ENCODE measurements at places on chromosomes 11 and 22. TPM values are rescaled to one million over a fixed set of nuclear protein-coding genes. Genes with fewer than 3 reads are reported as not detected.

- DNase-seq, result no peak
Observed at GRCh38 chr11:100716838-100717237, 29.8 kb downstream of the ARHGAP42 start.

DNA sequence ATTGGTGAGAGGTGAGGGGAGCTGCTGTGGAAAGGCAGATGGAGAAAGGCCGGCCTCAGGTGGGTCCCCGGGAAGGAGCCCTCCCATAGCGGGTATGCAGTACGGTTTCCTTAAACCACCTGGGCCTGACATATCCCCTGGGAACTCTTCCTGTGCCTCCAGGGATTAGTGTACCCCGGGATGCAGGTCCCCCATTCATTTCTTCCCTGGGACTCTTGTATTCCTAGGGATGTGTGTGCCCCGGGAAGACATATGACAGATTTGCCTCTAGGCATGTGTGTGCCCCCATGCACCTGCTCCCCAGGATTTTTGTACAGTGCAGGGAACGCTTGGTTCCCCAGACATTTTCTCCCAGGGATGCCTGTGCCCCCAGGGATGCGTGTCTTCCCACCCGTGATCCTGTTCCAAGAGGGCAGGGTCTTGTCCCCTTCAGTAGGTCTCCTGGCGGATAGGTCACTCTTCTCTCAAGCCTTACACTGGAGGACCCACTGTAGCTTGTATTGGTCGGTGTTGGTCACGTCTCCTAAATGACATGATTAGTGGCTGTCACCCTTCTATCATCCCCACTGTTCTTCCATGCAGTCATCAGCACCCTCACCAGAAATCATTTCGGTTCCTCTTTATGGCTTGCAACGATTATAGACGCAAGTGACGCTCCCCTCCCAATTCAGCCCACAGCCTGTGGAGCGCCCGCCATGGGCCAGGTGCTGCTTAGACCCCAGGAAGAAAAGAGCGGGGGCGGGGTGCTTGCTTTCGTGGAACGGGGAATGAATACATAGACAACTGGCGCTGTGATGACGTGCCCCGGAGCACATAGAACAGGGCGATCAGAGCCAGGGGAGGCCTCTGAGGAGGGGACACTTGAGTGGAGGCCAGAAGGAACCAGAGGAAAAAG is 1.3 kb downstream of the PARVB start:
- no peak for DNase-seq

GRCh38 chr11:953512-953911 is 27.8 kb downstream of the AP2A2 start:
- DNase-seq, result no peak

- no peak for DNase-seq
Observed at GRCh38 chr11:894575-895201, 15.9 kb downstream of the CHID1 start.

DNA sequence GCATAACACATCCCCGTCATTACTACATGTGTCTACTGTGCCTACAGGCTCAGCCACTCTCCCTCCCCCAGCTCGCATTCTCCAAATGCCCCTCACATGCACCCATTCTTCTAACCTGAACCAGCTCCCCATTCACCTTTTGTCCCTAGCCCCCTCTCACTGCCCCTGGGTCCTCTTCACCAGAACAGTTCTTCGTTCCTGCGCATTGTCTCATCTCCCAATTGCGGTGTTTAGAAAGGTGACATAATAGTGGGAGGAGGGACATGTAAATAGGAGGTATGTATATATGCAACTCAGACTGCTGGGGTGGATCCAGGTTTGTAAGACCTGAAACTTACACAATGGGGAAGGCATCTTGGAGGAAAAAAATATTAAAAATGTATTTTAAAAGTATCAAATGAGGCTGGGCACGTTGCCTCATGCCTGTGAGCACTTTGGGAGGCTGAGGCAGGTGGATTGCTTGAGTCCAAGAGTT is 4.7 kb upstream of the VSIG2 start:
- no peak for DNase-seq

- DNase-seq, result no peak
Observed at GRCh38 chr22:47051441-47052071, 289.1 kb downstream of the TBC1D22A start.

- no peak for DNase-seq
Observed at GRCh38 chr22:42202669-42203068, 67.8 kb downstream of the TCF20 start.

DNA sequence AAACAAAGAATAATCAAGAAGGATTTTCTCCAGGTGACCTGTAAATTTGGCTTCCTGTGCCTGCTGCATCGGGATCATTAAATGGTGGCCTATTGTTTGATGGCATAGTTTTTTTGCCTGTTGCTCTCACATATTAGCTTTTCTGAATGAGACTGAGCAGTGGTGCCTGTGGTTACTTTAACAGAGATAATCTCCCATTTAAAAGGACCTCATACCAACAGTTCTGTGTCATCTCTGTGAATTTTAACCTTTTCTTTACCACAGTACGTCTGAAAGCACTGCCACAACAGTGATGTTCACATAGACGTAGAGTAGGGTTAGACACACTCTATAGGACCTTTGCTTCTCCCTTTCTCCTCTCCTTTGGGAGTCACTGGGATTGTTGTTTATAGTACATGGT is 22.9 kb upstream of the RCE1 start:
- DNase-seq, result no peak

DNA sequence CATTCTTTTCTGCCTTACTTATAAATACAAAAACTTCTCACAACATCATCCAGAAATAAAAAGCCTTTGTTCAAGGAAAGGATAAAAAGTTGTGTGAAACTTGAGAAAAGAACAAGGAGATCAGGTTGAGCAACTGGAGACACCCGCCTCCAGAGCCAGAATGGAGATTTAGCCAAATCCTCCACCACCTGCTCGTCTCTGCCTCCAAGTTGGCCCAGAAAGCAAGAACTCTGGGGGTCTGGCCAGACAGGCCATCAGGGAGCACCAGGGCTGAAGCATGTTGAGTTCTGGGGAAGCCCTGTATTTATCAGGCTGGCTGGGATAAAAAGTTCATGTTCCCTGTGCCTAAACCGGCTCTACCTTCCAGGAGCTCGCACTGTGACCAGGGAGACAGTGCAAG is 14.9 kb downstream of the SMCO4 start:
- DNase-seq, result no peak

DNA sequence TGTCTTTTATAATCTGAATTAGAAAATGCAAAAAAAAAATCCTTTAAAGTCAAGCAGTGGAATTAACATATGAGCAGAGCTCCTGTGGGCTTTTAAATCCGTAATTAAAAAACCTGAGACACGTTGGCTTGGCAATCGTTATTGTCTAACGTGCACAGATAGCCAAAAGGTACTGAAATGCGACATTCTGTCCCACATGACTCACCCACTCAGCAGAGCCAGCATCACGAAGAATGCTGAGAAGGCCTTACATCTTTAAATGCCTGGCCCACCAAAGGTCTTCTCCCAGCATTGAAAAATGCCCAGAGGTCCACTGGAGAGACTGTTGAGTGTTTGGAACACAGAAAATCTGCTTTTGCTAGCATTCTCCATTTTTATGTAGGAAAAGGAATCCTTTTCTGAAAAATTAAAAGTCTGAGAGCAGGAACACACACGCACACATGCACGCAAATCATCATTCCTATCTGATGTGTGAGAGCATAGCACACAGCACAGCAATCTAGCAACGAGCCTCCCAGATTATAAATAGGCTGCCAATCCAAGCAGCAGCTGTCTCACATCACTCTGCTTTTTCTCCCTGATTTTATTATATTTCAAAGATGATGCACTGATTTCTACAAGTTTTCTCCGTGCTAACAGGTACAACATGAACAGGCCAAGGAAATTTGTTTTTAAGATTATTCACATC is 94.5 kb downstream of the PHF21A start:
- no peak for DNase-seq

DNA sequence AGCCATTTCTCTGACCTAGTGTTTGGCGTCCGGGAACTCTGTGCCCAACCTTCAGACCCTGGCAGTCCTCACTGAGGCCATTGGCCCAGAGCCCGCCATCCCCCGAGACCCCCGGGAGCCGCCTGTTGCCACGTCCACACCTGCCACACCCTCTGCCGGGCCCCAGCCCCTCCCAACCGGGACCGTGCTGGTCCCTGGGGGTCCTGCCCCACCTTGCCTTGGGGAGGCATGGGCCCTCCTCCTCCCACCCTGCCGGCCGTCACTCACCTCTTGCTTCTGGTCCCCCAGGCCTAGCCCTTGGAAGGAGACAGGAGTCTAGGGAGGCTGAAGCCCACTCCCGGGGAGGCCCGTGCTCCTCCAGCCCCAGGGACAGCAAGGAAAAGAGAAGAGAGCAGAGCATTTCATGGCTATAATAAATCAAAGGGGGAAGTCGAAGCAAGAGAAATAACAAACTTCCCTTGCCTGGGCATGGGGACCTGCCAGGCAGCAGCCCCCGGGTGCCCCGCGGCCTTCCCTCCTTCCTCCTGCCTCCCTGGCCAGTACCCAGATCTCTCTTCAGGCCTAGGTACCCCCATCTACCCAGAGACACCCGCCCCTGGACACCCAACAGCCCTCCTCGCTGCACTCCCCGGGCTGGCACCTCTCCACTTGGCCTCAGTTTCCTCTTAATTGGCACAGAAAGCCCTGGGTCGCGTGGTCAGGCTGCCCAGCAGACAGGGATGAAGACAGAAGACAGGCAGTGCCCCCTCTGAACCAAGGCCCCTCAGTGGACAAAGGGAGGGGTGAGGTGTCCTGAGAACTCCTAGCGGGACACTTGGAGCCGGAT is 13.0 kb upstream of the SLC39A13 start:
- no peak for DNase-seq

DNA sequence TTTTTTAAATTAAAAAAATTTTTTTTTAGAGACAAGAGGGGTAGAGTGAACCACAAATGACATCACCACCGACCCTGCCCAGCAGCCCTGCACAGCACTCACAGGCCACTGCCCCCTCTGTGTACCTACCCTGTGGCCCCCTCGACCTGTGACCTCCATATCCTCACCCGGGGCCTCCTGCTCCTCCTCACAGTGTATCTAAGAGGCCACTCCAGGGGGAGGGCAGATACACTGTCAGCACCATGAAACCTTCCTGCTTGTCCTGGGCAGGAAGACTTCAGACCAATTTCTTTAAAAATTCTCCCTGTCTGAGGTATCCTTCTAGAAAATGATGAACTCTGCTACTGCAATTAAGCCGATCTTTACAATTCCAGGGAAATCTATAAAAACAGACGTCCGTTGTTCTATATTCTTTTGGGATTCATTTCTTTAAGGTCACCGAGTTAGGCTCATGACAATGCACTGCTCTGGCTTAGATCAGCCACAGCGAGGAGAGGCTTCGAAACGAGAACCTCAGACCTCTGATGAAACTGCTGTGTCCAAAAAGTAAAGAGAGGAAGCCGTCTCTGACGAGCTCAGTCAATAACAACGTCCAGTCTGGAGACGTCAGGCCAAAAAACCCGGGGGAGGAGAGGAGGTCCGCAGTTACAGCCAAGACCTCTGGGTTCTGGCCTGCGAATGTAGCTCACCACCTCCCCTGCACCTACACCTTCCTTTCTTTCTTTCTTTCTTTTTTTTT is 17.5 kb downstream of the NFAM1 start:
- DNase-seq, result no peak

- DNase-seq, result peak; percentile 30
Observed at GRCh38 chr11:120058931-120059330, 79.0 kb downstream of the TRIM29 start.

- DNase-seq, result no peak
Observed at GRCh38 chr11:22922672-22923071, 62.4 kb upstream of the CCDC179 start.

- DNase-seq, result no peak
Observed at GRCh38 chr22:50530580-50530876, 716 bp upstream of the TYMP start.

DNA sequence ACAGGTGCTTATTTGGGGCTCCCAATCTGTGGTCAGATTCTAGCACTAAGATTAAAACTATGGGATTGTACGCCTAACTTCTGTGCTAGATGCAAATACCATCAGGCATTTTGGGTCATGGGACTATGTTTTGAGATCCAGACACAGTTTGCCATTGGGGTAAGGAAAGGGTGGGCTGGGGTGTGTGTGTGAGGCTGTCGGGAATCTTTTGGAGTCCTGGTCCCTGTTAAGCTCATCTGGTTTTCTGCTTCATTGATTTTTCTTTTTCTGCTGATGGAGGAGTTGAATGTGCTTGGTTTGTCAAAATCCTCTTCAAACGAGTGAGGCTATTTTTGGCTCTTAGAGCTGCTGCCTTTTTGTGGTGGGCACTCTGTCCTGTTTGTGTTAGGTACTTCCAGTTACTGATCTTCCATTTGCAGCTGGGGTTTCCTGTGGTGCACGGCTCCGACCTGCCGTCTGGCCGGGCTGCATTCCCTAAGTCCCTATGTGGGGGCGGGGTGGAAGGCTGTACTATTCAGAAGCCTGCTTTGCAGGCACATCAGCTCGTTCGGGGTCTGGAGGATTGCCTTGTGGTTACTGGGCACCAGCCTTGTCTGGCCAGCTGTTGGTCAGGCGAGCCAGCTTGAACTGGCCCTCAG is 2.9 kb downstream of the BCR start:
- DNase-seq, result no peak

SDHD gene
- 86.4 TPM for total RNA-seq

KCNC1 gene
- not detected for total RNA-seq

F2 gene
- total RNA-seq, result not detected

OR51E2 gene
- total RNA-seq, result not detected

TSPAN18 gene
- total RNA-seq, result 14.2 TPM

SHANK2 gene
- 2.0 TPM for total RNA-seq

RFPL3 gene
- not detected for total RNA-seq

ALDH3B2 gene
- total RNA-seq, result not detected

SOX6 gene
- total RNA-seq, result 4.5 TPM

GDPD4 gene
- not detected for total RNA-seq

TRIM49 gene
- not detected for total RNA-seq

LRRC74B gene
- total RNA-seq, result not detected

RBMXL2 gene
- total RNA-seq, result not detected

KDM4E gene
- total RNA-seq, result not detected
